ENCODE measurements at places on chromosomes 1 and 21. TPM values are rescaled to one million over a fixed set of nuclear protein-coding genes. Genes with fewer than 3 reads are reported as not detected.

The APCS gene
- polyA plus RNA-seq, result not detected

The CFAP141 gene
- 2.3 TPM for polyA plus RNA-seq

The AADACL3 gene
- polyA plus RNA-seq, result not detected

The HCRTR1 gene
- polyA plus RNA-seq, result 4.2 TPM

The PGLYRP3 gene
- not detected for polyA plus RNA-seq

The ERRFI1 gene
- 146 TPM for polyA plus RNA-seq

The AMPD1 gene
- not detected for polyA plus RNA-seq

The CFAP74 gene
- polyA plus RNA-seq, result 5.6 TPM

The PCBP3 gene
- polyA plus RNA-seq, result 27.0 TPM

The OR2G6 gene
- polyA plus RNA-seq, result 0.06 TPM

The WNT3A gene
- not detected for polyA plus RNA-seq

The HENMT1 gene
- polyA plus RNA-seq, result 28.7 TPM

The SLAMF8 gene
- polyA plus RNA-seq, result not detected

The DEGS1 gene
- 80.3 TPM for polyA plus RNA-seq

The PROK1 gene
- polyA plus RNA-seq, result 0.59 TPM

The HMGCS2 gene
- polyA plus RNA-seq, result 0.63 TPM

The TNFRSF18 gene
- polyA plus RNA-seq, result 0.36 TPM

The LRRC53 gene
- 0.05 TPM for polyA plus RNA-seq

The RIMKLA gene
- 12.6 TPM for polyA plus RNA-seq

The PDC gene
- polyA plus RNA-seq, result 0.62 TPM

Measured in spinal cord (tissue), 10 donors.